Fibroblast of villous mesenchyme (primary cell): ENCODE measurements at places on chromosomes 7 and 10. TPM values are rescaled to one million over a fixed set of nuclear protein-coding genes. Genes with fewer than 3 reads are reported as not detected.

SOSTDC1 gene
- not detected in 2 replicates for total RNA-seq

PTPN20 gene
- under 0.01 and 0.43 TPM in 2 replicates for total RNA-seq

GSTO2 gene
- 1.9 and 2.2 TPM in 2 replicates for total RNA-seq

NAT16 gene
- total RNA-seq: not detected in 2 replicates
